ENCODE measurements at places on chromosomes 3 and 15.

GRCh38 chr15:29849716-29850115 is 27.4 kb upstream of the TJP1 start:
- DNase-seq: no peak

DNA sequence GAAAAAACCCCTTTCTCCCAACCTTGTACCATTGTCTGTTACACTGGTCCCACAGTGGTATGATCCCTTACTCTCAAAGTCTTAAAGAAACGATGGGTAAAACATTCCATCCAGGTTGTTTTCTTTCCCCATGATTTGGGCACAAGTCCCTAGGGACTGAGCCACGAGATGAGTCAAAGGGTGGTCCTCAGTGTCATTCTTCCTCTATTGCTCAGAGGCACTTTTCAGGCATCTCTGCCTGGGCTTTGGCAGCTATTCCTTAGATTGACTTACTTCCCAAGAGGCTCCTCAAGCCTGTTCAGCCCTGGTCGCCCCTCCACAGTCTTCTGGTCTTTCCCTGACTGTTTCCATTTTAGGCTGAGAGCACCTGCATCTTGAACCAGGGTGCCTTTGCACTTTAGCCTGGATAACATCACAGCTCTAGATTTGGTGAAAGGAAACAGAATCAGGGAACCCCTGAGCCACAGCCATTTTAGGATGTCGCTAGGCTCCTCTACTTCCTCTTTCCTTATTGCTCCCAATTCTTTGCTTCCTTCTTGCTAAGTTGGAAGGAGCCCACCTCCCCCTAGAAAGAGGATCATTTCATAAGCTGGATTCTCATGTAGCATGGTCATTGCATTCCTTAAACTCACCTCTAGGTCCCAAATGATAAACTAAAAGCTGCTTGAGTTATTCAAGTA is 131.0 kb upstream of the TPRG1 start:
- DNase-seq: no peak

- no peak for DNase-seq
These were observed 87.1 kb downstream of the RARB start for GRCh38 chr3:25515171-25515570.

DNA sequence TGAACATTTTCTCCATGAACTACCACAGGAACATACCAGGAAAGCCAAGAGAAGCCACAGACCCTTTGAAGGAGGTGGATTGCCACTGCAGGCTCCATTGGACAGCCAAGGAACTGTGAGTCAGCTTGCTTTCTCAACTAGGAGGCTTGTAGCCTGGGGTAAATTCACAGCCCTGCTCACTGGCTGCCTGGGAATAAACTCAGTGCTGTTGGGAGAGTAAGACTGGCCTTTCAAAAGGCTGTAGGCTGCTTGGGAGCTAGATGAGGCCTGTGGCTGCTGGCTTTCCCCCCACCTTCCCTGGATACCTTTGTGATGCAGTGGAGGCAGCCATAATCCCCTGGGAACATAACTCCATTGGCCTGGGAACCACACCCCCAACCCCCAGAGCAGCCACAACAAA is 223.5 kb upstream of the RBMS3 start:
- DNase-seq: no peak

- DNase-seq: no peak
These were observed 195.4 kb downstream of the GOLGA6L6 start for GRCh38 chr15:20346082-20346805.

GRCh38 chr3:146513386-146514051 is 30.9 kb downstream of the PLSCR1 start:
- no peak for DNase-seq

- no peak for DNase-seq
These were observed 367.5 kb downstream of the PTPRG start for GRCh38 chr3:61928776-61929314.

- DNase-seq: no peak
These were observed 27.5 kb upstream of the EOMES start for GRCh38 chr3:27749643-27750042.

DNA sequence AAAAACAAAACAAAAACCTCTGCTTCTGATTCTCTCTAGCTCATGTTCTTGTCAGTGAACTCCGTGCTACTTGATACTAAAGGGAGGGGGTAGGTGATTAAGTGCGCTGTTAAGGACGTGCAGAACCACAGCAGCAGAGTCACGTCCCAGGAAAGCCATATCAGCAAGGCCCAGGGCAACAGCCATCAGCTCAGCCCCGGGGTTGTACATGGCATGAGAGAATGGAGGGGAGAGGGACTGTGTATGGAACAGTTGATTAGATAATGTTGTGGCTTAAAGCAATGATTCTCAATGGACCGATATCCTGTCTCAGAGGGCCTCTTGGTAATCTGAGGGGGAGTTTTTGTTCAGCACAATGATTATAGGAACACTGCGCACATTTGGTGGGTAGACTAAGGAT is 27.6 kb downstream of the C2CD4A start:
- DNase-seq: no peak

GRCh38 chr3:89690646-89691045 is 583.2 kb downstream of the EPHA3 start:
- no peak for DNase-seq

- no peak for DNase-seq
These were observed 252.8 kb downstream of the IGSF11 start for GRCh38 chr3:118781839-118782238.

- DNase-seq: no peak
These were observed 14.0 kb upstream of the LMAN1L start for GRCh38 chr15:74798388-74799254.

- no peak for DNase-seq
These were observed 683.0 kb downstream of the TBL1XR1 start for GRCh38 chr3:176514297-176514696.

DNA sequence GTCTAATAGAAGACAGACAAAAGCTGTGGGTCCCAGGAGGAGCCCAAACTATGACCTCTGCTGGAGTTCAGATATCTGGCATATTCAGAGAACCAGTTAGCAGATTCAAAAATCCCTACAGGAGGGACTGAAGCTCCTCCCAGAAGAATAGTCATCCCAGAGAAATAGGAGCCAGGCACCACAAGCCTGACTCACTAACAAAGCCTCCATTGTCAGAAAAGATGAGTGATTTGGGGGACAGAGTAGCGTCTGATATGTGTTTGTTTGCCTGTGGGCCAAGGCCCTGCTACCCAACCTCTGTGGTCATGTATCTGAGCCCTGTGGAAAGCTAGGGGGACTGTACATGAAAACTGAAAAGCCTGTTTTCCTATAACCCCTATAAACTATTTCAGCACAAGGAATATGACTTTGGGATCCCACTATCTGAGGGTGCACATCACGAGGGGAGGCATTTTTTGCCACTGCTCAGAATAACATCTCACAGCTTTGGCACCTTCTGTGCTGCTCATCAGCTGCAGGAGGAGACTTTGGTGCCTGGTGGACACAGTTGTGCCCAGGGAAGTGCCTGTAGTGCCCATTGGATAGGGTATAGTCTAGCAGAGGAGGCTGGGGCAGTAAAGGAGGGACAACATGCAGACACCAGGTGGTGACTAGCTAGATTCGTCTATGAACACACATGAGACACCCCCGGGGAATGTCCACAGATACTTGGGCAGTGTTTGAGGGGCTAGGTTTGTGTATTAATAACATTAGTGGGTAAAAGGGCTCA is 9.7 kb upstream of the LARP6 start:
- DNase-seq: no peak

DNA sequence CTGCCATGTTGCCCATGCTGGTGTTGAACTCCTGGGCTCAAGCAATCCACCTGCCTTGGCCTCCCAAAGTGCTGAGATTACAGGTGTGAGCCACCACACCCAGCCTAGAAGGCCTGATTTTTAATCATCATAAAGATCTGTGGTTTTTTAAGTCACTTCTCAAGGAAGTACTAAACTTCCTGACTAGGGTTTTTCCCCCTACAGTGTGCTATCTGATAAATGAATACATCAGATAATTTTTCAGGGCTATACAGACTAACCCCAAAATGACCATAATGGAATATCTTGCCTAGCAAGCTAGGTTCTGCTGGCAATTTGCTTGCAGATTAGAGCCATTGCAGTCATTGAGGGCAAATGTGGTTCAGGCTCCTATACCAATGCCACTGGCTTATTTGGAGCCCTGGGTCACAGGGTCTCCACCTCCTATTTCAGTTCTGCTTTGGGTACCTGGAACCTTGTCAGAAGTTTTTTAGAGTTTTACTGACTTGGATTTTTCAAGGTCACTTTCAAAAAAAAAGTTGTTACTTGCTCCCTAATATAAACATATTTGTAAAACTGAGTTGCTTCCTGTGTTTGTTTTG is 80.8 kb downstream of the SLC49A4 start:
- DNase-seq: no peak

GRCh38 chr3:65833761-65834505 is 204.8 kb downstream of the MAGI1 start:
- no peak for DNase-seq

- DNase-seq: no peak
These were observed 29.3 kb downstream of the SLC4A7 start for GRCh38 chr3:27454914-27455313.

GRCh38 chr3:42529468-42529867 is 27.0 kb downstream of the VIPR1 start:
- peak; percentile 58 for DNase-seq
